Activated naive CD8-positive, alpha-beta T cell treated with anti-CD3 and anti-CD28 coated beads, Interleukin-2, amount 10 ng/mL, durations not matched to agents 7 days and 5 days (primary cell): ENCODE measurements at places on chromosomes 4 and X. TPM values are rescaled to one million over a fixed set of nuclear protein-coding genes. Genes with fewer than 3 reads are reported as not detected.

Gene STBD1
- 0.68 TPM for total RNA-seq

DNA sequence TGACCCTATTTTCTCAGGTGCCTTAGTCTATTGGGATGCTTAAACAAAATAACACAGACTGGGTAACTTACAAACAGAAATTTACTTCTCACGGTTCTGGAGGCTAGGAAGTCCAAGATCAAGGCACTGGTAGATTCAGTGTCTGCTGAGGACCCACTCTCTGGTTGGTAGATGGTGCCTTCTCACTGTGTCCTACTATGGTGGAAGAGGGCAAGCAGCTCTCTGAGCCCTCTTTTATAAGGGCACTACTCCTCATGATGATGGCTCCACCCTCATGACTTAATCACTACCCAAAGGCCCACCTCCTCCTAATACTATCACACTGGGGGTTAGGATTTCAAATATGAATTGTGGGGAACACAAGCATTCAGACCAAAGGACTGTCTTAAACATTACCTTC, 11.8 kb downstream of the SMIM14 start:
- DNase-seq = no peak

DNA sequence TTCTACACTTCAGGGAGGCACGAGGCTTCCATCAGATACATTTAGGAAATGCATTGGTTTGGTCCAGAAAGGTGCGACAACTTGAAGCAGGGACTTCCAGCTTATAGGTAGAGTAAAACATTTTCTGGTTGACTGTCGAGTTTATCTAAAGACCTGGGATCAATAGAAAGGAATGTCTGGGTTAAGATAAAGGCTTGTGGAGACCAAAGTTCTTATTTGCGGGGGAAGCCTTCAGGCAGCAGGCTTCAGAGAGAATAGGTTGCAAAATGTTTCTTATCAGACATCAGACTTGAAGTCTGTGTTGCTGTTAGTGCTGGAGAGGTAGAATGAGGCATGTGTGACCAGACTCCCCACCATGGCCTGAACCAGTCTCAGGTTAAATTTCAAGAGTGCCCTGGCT, 190.3 kb downstream of the TRIML1 start:
- no peak for DNase-seq

GRCh38 chr4:56817840-56818491, 3.5 kb downstream of the SPINK2 start:
- DNase-seq = peak; percentile 45

GRCh38 chrX:43706786-43707370, 50.8 kb downstream of the MAOA start:
- DNase-seq = no peak
